ENCODE measurements at places on chromosomes 7 and 10.
A peak's percentile ranks its signal among the peaks of the same experiment; 100 is the strongest.

DNA sequence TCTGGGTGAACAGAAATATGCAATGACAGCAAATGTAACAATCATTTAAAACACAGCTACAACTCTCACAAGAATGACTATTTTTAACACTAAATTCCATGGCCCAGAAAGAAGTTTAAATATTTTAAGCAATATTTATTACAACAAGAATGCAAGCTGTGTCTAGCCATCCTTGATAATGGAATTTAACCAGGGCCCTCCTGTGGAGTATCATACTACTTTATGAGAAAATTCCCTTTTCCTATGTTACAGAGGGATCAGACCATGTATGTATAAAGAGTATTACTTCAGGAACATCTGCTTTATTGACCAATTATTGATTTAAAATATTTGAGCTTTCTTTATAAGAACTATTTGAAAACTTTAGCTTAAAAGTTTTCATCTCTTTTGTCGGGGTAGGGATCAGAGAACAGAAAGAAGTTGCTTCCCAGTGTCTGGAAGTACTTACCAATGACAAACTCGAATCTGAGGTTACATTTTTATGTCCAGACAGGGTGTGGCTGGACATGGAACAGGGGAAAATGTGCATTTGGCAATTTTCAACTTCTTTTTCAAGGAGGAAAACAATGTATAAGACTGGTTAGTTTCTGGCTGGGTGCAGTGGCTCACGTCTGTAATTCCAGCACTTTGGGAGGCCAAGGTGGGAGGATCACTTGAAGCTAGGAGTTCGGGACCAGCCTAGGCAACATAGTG lies 48.3 kb upstream of the NRBF2 start:
- peak; percentile 81 for DNase-seq

- DNase-seq, result no peak
Observed at GRCh38 chr10:12360461-12360860, 11.1 kb downstream of the CAMK1D start.

GRCh38 chr7:118352867-118353453 lies 128.5 kb downstream of the ANKRD7 start:
- DNase-seq, result no peak

DNA sequence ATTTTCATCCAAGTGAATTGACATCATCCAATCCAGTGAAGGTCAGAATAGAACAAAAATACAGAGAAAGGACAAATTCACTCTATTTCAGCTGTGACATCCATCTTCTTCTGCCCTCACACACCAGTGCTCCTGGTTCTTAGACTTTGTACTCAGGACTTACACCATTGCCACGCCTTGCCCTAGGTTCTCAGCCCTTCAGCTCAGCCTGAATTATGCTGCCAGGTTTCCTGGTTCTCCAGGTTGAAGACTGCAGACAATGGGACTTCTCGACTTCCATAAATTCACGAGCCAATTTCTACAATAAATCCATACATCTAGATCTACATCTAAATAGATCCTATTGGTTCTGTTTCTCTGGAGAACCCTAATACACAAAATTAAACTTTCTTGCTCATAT lies 181.2 kb upstream of the KCND2 start:
- no peak for DNase-seq

GRCh38 chr10:101595591-101596433 lies 7.7 kb downstream of the DPCD start:
- DNase-seq, result peak; percentile 17

- DNase-seq, result no peak
Observed at GRCh38 chr10:31037749-31038148, 6.1 kb upstream of the ZNF438 start.

- no peak for DNase-seq
Observed at GRCh38 chr7:45690762-45691150, 116.6 kb downstream of the ADCY1 start.

- DNase-seq, result no peak
Observed at GRCh38 chr7:130040576-130040975, 10.6 kb downstream of the ZC3HC1 start.

DNA sequence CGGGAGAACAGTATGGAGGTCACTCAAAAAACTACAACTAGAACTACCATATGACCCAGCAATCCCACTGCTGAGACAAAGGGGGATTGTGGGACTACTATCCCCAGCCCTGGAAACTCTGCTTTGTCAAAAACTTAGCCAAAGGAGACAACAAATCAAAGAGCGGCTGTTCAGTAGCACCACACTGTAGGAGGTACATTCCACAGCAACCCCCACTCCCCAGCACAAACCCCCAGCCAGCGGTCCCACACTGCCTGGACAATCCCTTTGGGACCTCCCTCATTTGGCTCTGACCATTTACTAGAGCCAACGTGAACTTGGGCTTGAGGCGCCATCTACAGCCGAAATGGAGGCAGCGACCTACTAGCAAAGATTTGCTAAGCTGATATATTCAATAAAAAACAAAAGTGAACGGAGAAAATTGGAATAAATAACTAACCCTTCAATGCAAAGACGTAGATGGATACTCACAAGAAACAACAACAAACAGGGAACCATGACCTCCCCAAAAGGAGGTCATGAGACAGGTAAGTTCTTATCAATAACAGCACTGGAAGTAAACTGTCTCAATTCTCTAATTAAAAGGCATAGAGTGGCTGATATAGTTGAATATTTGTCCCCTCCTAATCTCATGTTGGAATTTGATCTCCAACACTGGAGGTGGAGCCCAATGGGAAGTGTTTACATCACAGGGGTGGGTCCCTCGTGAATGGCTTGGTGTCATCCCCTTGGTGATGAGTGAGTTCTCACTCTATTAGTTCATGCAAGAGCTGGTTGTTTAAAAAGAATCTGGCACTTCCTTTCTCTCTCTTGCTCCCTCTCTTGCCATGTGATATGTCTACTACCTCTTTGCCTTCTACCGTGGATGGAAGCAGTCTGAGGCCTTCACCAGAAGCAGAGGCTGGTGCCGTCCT lies 119.0 kb upstream of the KCNMA1 start:
- DNase-seq, result peak; percentile 86

DNA sequence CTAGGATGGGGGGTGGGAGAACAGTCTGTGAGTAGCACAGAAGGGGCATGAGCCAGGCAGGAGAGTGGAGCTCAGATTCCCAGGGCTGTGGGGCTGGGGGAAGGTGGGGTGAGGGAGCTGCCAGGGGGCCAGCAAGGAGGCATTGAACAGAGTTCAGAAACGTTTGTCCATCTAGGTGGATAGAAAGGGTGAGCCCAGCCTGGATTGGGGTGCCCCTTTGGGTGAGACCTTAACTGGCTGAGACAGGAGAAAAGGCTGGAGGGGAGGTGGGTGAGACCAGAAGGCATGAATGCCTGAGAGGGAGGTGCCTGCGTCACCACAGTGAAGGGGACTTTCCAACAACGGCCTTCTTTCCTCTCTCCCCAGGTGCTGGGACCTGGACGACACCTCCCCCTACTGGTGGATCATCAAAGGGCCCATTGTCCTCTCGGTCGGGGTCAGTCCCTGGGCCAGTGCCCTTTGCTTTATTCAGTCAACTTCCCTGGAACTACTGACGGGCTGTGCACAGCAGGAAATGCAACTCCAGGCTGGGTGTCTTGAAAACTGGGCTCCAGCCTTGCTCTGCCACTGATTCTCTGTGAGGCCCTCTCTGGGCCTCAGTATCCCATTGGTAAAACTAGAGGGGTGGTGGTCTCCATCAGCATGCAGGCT lies 11.0 kb downstream of the GHRHR start:
- DNase-seq, result peak; percentile 27

DNA sequence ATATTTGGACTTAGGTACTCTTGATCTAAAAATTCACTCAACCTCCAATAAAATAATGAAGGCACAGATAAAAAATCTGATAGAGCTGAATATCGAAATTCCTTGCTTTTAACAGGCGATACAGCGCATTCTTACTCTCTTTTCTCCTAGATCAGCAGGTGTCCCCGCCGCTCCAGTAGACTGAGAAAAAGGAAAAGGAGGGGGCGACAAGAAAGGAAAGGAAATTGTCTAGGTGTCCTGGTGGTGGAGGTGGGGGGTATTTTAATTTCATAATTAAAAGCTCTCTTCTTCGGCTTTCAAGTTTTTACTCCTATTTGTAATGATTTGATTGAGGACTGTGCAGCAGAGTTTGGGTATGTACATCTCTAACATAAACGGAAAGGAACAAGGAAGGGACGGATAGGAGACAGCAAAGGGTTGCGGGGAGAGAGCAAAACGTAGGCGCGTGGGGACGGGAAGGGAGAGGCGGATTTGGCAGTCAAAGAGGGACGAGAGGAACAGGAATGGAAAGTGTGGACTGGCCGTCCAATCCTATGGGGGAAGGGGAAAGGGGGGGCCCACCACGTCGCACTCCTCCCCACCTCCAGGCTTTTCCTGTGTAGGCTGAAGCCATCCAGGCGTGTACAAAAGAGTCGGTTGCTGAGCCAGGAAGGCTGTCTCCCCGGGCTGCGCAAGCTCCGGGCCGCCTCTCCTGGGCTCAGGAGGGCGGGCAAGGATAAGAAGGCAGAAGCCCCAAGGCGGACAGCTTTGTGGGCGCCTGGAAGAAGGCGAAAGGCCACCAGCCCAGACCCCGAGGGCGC lies 875 bp upstream of the HECTD2 start:
- DNase-seq, result peak; percentile 87

DNA sequence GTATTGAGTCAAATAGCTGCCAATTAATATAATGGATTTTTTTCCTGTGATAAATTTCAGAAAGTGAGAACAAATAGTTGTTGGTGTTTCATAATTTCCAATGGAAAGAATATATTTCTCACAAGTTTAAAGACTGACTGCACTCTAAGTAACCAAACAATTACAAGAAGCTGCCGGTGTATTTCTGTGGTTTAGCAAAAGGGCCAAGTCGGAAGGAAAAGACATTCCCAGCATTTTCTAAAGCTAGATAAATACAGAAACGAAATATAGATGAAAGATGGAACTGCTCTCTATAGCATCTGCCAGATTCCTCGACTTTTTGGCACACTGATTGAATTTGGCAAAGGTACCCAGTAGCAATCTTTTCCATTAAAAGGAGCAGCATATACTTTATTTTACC lies 92.7 kb upstream of the MKX start:
- peak; percentile 12 for DNase-seq

- DNase-seq, result no peak
Observed at GRCh38 chr10:83987216-83987615, 152.1 kb upstream of the GHITM start.

DNA sequence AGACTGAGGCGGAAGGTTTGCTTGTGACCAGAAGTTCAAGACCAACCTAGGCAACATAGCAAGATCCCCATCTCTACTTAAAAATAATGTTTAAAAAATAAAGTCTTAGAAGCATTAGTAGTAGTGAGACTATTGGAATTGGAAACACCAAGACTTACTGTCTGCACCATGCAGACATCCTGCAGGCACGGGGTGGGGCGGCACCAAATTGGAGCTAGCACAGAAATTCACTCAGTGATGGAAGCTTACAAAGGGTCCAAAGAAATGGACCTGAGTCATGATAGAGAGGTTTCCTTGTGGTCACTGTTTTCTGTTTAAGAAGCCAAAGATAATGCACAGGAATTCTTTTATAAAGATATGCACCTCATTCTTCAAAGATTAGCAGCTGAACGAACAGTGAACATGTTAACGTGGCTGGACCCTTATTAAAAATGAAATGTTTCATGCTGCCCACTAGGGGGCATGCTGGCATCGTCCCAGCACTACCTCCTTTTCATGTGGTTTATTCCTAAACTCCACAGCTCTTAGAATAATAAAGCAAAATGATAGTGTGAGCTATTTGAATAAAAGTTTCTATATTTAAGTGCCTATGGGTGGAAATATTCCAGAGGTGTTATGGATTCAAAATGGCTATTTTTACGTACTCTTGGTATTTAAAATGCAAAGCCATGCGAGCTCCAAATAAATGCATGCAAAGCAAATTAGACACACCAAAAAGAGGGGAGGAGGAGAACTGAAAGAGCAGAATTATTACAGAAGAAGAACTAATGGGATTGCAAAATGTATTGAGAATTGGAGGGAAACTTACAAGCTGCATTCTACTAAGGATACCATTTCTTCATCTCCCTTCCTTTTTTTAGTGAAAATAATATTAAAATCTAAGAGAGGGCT lies 28.6 kb downstream of the PDSS1 start:
- DNase-seq, result peak; percentile 66

DNA sequence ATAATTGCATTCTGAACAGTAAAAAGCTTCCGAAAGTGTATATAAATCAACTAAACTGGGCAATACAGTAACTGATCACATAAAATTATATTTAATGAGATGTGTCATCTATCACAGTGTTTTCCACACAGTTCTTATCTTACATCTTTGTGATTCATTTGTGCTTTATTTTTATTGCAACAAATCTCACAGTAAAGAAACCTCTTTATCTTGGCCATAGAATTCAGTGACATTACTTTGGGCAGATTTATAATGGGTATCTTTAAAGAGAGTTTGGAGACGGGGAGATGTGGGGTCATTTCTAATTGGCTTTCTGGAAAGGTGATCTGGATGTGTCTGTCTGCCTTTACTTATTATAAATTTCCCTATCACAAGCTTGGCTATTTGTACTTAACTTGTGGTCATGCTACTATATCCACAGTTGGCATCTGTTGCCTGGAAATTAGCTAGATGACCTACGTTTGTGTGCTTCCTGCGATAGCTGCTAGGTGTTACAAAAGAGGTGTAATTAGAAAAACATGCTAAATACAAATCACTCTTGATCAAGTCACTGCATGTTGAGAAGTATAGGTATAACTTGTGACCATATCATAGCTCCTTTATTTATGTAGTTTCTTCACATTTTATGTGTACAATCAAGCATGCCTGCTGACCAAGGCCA lies 123.8 kb downstream of the ARID5B start:
- no peak for DNase-seq

GRCh38 chr10:43870968-43871439 lies 222.3 kb upstream of the ZNF32 start:
- DNase-seq, result peak; percentile 53

GRCh38 chr10:64762861-64763260 lies 1241.7 kb downstream of the REEP3 start:
- no peak for DNase-seq

GRCh38 chr7:608954-609353 lies 89.3 kb upstream of the PDGFA start:
- DNase-seq, result no peak

DNA sequence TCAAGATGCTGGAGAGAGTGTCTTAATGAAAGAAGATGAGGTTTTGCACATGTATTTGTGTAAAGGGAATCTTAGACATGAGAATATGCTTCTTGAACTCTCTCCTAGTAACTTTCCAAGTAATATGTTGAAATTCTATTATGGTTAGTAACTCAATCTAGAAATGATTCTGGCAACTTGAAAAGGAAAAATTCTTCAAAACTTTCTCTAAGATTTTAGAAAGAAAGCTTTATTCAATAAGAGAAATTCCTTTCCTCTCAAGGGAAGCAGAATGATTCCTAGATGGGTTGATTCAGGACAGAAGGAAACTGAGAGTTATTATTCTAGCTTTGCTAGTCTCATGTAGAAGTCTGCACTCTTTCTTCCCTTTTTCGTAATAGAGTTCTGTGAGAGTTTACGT lies 364.3 kb upstream of the PLXDC2 start:
- no peak for DNase-seq

DNA sequence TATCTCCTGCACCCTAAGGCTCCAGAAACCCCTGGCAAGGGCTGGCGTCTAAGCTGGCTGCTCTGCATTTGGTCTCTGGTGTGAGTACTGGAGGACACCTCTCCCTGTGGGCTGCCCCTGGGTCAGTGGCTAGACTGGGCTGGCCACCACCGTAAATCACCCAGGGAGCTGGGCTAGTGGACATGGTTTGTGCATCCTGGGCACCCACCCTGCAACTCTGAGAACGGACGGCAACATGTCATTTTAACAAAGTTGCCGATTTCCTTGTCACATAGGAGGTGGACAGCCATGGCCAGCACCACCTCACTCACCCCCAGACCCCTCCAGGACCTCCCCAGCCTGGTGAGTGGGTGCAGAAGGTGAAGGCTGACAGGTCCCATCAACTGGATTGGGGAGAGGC lies 26.8 kb upstream of the PCBD1 start:
- no peak for DNase-seq

- DNase-seq, result no peak
Observed at GRCh38 chr10:124643330-124644009, 100.7 kb downstream of the FAM53B start.

Measured in fibroblast of skin of scalp (primary cell).